Cortex of kidney (tissue), 1 donor: ENCODE measurements at places on chromosomes 7 and 10.

DNA sequence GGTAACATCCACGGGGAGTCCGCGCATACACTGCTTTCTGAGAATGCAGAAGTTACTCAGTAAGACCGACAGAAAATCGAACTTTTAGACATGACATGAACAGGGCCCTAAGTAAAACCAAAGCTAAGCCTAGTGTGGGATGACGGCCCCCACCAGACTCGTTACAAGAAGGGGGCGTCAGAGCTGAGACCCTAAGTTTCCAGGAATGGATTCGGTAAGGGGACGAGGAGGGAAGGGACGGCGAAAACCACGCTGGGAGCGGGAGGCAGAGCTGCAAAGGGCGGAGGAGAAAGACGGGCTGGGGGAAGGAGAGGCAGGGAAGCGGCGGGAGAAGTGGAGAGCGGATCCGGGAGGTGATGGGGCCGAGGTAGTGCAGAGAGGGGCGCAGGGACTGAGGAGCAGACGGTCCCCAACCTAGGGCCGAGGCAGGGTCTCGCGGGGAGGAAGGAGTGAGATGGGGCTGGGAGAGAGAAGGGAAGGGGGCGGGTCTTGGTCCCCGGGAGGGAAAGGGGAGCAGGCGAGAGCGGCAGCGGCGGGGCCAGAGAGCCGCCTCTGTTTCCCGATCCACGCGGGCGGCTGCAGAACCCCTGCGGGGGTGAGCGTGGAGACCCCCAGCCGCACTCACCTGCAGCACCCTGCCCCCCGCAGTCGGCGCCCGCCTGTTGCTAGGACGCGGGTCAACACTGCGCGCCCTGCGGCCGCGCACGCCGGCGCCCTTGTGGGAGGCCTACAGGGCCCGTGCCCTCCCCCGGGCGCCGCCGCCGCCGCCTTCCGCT, 513 bp downstream of the ODAD2 start:
- DNase-seq: no peak

GRCh38 chr7:156106107-156106426, 293.8 kb upstream of the SHH start:
- no peak for DNase-seq

- DNase-seq: no peak
Measured at GRCh38 chr7:108985037-108985436, 415.4 kb downstream of the DNAJB9 start.

- no peak for DNase-seq
Measured at GRCh38 chr7:232410-233248, 40.3 kb downstream of the FAM20C start.

- no peak for DNase-seq
Measured at GRCh38 chr10:70799124-70799523, 13.9 kb upstream of the TBATA start.

GRCh38 chr10:116845823-116846222, 3.5 kb upstream of the ENO4 start:
- DNase-seq: no peak

DNA sequence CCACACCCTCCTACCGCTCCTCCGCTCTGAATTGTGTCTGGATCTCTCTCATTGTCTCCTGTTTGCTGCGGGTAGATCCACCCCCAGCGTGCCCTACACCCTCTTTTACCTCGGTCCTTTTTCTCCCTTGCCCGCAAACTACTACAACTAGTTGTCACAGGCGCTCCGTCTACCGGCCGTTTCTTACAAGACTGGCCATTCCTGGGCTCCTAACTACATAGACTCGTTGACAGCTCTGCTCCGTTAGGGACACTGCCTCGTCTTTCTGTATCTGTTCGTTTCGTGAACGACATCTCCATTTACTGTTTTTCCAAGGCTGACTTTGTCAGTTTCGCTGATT, 786 bp downstream of the TAF3 start:
- no peak for DNase-seq

- DNase-seq: no peak
Measured at GRCh38 chr10:6621536-6621935, 41.5 kb upstream of the PRKCQ start.

DNA sequence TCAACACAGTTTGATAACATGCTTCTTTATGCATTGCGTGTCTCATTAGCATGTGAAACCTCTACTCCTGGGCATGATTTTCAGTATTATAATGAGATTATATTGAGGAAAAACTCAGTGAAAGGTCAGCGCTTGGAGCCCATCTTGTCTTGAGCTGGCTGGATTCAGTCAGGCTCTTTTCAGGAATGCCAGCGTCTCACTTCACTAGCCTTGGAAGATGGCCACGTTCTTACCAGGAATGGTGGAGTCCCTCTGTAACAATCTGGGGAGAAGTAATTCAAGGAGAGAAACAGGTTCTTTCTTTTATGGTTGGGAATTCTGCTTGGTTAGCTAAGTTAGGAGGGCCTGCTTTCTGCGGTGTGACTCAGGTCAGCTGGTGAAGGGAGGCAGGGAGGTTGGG, 241.0 kb downstream of the GALNT17 start:
- no peak for DNase-seq

DNA sequence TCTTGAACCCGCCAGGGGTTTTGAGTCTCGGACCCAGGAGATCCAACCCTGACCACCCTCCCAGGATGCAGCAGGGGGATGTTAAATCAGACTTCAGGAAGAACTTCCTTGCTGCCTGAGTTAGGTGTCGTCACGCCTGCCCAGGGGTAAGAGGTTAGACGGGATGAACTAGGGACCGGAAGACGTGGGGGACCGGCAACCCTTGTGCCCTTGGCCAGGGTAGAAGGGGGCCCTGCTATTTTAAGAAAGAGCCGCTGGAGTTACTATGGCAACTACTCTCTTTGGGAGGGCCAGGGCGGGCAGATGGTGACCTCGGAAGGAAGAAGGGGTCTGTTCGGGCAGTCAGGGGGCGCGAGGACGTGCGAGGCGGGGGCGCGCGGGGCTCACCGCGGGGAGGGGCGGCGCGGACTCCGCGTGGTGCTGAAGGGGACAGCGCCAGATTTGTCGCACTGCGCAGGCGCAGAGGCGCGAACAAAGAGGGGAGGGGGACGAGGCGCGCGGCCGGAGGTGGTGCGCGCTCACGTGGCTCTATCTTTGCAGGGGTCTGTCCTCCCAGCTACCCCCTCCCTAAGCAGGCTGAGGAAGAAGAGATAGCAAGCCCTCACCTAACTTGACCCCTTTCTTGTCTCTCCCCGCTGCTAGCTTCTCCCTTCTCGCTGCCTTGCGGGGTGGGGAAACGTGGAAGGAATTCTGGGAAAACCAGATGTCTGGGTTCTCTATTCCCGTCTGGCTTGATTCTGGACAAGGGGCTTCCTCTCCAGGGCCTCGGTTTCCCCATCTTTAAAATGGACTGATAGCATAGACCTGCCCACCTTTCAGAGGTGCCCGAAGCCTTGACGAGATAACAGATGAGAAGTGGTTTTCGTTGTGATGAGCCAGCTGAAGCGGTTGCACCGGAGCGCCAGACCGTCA, 940 bp upstream of the PSD start:
- DNase-seq: no peak

DNA sequence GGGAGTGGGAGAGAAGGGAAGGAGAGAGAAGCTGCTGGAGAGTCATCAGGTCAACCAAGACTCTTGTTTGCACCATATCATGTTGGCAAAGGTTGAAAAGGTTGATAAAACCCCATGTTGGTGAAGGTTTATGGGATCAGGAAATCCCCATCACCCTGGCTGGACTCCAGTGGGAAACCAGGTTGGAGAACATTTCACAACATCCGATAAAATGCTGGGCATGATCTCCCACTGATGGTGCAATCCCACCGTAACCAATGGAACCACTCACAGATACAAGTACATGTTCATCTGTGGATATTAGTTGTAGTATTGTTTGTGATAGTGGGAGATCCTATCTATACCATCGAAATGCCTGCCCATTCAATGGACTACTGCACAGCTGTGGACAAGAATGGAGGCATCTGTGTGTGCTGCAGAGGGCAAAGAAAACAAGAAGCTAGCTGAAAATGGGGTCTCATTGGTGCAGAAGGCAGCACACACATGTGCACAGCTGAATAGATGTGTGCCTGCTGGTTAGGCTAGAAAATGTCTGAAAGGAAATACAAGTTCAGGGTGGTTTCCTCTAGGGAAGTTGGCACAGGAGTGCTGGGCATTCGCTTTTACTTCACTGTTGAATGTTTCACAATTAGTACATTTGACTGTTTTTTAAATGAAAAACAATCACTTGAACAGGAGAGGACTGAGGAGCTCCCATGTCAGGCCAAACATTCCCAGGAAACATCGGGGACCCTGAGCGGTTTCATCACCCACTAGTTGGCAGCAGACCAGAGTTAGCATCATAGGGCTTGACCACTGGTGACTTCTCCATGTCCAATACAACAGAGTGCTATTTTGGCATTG, 80.4 kb upstream of the MGMT start:
- no peak for DNase-seq

- DNase-seq: no peak
Measured at GRCh38 chr10:104099269-104099668, 13.6 kb upstream of the COL17A1 start.

DNA sequence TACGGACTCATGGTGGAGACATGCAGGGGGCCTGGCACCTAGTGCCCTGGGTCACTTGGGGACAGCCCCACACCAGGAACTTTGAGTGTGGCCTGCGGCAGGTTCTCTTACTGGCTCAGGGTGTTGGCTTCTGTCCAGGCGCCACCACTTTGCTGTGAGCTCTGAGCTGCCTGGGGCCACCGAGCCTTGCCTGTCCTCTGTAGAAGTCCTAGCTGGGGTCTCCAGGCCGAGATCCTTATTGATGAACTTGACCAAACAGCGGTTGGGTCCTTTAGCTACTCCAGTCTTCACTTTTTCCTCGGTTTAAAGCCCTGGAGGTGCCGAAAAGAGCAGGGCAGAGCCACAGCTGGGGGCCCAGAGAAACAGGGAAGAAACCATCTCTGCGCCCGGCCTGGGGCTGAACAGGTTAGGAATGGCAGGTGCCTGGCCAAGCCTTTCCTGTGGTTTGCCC, 41.3 kb downstream of the ZNF467 start:
- no peak for DNase-seq

- DNase-seq: no peak
Measured at GRCh38 chr7:40221836-40222235, 87.0 kb downstream of the SUGCT start.

GRCh38 chr7:18408461-18408860, 87.1 kb upstream of the HDAC9 start:
- no peak for DNase-seq

GRCh38 chr7:6175645-6176044, 96.8 kb downstream of the CYTH3 start:
- DNase-seq: no peak
